Fibroblast of skin of right biceps (primary cell): ENCODE measurements at places on chromosomes 6 and 20.

DNA sequence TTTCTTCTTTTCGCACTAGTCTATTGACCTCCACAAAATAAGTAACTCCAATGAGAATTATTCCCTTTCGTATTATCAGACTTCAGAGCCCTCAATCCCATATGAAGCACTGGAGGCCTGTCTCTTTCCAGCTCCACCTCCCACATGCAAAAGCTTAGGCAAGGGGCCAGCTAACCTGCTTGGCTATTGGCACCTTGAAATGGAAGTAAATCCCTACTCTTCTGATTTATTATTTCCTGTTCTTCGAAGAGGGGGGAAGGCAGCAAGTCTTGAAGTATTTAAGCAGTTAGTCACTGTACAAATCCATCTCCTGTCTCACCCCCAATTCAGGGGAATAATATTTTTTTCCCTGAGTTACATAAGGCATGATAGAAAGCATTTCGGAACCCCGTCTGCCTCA lies 577.8 kb downstream of the MAFB start:
- peak; percentile 23 for DNase-seq

GRCh38 chr20:58759947-58760346 lies 67.3 kb downstream of the NPEPL1 start:
- no peak for DNase-seq

DNA sequence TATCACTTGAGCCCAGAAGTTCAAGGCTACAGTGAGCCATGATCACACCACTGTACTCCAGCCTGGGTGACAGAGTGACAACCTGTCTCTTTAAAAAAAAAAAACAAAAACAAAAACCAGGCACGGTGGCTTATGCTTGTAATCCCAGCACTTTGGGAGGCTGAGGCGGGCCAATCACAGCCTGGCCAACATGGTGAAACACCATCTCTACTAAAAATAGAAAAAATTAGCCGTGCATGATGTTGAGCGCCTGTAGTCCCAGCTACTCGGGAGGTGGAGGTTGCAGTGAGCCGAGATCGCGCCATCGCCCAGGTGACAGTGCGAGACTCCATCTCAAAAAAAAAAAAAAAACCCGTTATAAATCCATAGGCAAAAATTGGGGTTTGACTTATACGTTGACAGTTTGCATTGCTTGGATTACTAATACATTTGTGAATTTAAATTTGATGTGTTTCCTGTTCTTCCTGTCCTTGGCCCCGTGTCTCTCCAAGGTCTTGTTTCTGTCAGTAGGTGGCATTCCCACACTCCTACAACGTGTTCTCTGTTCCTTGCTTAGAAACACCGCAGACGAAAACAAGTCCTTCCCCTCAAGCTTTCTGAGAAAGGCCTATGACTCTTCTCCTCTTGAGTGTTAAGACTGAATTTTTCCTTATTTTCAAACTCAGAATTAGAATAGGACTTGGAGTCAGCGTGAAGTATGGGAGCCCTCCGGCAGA lies 147.0 kb downstream of the DTNBP1 start:
- no peak for DNase-seq

DNA sequence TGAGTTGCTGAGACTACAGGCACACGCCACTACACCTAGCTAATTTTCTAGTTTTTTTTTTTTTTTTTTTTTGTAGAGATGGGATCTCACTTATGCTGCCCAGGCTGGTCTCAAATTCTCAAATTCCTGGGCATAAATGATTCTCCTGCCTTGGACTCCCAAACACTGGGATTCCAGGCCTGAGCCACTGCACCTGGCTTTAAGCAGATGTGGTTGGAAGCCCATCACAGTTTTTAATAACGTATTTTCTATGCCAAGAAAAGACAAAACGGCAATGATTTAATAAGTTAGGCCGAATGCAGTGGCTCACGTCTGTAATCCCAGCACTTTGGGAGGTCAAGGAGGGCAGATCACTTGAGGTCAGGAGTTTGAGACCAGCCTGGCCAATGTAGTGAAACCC lies 456.6 kb downstream of the PRKN start:
- DNase-seq = no peak

DNA sequence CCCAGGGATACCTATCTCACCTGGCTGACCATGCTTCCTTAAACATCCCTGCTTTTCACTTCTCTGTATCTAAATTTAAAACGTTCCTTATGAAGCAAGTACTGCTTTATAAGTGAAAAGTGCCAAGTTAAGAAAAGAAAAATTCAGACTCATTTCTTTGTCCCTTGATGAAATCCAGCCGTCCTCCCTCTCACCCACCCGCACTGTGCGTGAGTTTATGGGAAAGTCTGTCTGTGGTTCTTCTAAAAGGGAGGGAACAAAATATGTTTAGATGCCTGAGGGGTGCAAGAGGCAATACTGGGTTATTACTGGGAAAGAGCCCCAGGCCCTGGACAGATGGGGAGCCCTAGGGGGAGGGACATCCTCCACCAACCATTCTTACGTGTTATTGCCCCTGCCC lies 31.2 kb downstream of the SPDEF start:
- DNase-seq = no peak

DNA sequence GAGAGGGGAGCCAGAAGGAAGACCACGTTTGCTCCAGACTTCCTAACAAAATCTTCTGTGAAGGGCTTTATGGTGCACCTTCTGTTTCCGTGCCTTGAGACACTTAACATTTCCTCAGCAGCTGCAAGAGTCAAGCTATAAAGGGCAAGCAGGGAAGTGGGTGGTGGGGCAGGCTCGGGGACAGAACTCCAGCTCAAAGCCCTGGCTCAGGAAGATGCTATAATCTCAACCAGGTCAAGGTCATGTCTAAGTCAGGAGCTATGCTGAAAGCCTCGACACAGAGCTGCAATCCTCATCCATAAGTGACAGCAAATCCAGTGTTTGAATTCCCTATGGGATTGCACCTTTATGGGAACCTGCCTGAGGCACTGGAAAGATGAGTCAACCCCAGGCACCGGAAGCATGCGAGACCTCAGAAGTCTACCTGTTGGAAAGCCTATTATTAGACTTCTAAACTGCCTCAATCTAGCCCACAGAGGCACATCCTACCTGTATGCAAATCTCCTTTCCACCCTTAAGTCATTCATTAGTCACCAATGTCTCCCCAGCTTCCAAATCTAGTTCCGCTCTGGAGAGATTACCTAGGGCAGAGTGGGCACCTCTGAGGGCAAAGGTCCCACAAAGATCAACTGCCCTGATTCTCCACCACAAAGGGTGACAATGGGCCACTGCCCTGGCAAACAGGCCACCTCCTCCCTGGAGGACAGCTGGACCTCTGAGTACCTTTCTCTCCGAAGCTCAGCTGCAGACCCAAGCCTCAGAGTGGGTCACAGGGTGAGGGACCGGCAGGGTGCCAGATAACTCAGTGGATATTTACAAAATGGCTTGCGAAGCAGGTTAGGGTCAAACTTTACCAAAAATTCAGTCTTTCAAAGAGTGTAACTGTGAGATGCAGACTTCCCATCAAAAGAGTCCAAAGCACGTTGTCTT lies 287.0 kb downstream of the CDC5L start:
- DNase-seq = no peak

- peak; percentile 78 for DNase-seq
These were observed 113.2 kb downstream of the EDN1 start for GRCh38 chr6:12403201-12403826.

DNA sequence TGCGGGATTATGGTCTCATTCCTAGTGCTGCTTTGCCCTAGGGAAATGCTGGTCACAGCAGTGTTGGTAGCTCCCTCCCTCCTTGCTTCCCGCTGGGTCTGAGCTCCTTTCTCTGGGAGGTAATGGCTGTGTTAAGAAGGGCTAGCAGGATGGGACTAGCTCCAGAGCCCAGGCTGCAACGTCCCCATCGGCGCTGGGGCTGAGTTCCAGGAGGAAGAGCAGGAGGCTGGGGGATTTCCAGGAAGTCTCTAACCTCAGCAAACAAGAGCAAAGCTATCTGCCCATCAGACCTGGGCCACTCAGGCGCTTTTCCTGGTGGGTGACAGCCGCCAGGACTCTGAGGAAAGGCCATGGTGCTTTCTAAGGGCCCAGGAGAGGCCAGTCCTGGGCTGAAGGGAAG lies 174.2 kb downstream of the DLL1 start:
- DNase-seq = no peak

DNA sequence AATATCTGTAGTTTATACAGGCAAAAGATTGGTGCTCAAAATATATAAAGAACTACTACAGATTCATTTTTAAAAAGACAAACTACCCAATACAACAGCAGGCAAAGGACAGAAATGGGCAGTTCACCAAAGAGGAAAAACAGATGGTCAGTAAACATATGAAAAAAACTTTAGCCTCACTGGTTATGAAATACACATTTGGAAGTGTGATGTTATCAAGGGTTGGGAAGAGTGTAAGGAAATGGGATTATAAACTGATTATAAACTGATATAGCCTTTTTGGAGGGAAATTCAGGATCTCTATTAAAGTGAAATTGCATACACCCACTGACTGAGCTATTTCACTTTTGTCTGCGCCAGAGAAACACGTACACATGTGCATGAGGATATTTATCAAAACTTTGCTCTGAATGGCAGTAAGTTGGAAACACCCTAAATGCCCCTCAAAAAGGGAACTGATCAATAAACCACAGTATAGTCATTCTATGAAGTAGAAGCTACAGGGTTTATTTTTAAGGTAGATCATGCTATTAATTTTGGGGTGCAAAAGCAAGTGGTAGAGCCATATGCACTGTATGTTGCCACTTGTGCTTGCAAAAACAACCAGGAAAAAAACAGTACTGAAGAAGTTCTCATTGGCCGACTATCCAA lies 32.2 kb upstream of the ARFGEF2 start:
- no peak for DNase-seq

GRCh38 chr6:12112540-12113189 lies 100.6 kb downstream of the HIVEP1 start:
- no peak for DNase-seq

- peak; percentile 74 for DNase-seq
These were observed 281.9 kb upstream of the RNF24 start for GRCh38 chr20:4297127-4297826.

GRCh38 chr6:78511009-78511408 lies 356.3 kb upstream of the IRAK1BP1 start:
- DNase-seq = no peak

DNA sequence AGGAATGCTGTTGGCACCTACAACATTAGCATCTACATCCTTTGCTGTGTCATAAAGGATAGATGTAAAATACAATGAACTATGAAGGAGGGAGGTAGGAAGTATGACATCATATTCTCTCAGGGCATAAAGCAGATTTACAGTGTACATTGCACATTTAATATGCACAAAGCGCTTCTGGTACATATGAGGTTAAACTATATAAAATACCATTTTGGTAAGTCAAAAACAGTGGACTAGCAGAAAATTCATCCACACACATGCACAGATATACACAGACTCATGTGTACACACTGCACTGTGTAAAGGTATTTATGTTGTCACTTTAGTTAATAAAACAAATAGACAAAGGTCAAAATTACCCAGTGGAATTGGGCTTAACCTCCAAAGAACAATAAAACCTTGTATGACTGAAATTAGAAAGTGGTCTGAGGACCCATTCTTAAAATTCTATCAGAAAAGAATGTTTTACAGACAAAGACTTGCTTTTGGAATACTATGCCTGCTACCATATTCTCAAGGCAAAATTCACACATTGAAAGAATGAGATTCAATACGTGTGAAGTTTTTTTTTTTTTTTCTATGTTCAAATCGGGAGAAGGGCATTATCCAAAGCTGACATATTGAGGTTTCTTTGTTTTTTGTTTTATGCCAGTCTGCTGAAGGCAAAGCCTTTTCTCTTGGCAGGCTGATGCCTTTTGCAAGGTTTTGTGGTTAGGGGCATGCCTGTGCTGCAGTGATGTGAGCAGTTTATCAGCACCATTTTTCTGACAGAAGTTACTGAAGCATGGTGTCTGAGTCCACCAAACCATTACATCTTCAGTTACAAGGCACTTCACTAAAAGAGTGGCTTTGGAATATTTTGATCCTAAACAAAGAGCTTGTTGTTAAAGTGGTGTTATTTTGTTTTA lies 199.0 kb downstream of the PLCB1 start:
- no peak for DNase-seq

- no peak for DNase-seq
These were observed 39.9 kb upstream of the BEND6 start for GRCh38 chr6:56914798-56915658.

DNA sequence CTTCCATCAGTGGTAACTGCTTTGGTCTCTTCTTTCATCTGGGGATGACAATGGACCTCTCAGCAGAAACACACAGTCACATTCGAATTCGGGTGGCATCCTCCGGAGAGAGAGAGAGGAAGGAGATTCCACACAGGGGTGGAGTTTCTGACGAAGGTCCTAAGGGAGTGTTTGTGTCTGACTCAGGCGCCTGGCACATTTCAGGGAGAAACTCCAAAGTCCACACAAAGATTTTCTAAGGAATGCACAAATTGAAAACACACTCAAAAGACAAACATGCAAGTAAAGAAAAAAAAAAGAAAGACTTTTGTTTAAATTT lies 6.1 kb downstream of the EDN1 start:
- DNase-seq = peak; percentile 91

GRCh38 chr20:3786126-3786484 lies 435 bp downstream of the CENPB start:
- peak; percentile 58 for DNase-seq

DNA sequence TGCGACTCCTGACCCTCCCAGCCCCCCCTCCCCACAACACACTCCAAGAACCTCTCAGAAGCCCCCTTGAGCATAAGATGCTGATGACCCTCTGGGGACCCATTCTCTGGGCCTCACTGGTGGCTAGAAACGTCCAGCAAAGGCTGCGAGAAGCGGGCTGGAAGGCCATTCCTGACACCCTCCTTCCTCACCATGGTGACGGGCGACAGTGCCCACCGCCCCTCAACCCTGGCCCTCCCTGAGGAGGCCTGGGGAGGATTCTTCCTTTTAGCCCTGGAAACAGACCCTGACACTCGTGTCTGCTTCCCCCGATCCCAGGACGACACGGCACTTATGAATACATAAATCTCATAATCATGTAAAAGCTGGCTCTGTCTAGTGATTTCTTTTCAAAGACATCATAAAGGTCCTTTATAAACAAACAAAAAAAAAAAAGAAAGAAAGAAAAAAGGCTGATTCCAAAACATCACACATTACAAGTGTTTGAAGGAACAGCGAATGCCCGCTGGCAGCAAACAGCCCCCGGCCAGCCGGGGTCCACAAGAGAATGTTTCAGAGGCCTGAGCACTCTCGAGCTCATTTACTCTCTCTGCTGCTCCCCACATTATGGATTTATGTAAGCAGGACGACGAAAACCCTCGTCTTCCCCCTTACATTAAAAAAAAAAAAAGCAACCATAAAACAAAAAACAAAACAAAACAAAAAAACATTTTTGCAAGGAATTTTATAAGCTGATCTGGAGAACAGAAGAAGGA lies 40.7 kb downstream of the PREX1 start:
- DNase-seq = no peak
